ENCODE measurements at places on chromosomes 7 and 10.

DNA sequence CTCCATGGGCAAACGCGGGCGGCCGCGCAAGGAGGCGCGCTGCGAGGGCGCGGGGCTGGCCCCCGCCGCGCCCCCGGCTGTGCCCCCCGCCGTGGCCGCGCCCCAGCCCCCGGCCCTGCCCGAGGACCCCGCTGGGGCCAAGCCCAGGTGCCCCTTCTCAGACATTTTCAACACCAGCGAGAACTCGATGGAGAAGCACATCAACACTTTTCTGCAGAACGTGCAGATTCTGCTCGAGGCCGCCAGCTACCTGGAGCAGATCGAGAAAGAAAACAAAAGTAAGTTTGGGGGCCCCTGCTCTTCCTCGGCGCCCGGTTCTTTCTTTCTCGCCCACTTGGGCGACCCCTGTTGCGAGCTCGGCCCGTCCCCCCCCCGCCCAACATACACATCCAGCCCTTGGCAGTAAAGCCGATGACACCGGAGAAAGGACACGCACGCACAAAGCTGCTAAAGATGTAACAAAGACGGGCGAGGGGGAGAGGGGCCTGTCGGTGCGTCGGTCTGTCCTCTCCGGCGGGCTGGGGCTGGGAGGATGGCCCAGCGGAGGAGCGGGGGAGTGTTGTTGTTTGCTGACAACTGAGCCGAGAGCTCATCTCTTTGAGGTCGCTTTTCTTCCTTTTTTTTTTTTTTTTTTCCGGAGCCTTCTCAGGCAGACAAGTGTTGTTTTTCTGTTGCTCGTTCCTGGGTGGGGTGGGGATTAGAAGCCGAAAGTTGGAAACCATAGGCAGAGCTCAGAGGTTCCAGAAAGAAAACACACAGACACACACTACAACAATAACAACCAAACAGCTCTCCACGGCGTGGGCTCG, 604 bp downstream of the MXI1 start:
- DNase-seq: no peak

DNA sequence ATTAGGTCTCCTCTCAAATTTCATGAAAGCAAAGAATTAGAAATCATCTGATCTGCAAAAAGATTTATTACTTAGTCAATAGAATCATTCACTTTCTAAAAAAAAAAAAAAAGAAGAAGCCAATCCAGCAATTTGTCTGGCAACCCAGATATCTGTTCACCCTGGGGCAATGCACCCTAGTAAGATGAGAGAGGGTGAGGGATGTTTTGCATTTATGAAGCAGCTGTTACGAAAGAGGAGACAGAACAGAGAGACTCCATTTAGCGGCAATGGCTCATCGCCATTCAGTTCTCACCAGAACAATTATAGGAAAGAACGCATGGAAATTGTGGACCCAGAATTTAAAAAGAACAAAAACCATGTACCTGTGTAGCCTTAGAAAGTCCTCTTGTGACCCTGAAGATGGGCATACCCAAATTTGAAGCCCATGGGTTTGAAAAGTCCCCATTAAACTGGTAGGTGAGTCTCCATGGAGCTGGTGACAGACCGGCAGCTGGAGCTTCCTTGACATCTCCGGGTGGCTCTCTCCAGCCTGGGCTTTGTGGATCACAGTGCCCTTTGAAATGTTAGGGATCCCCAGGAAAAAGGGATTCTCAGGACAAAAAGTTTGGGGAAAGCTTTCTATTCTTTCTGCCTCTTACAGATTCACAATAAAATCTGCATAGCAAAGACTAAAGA, 45.5 kb upstream of the CCDC3 start:
- DNase-seq: no peak

DNA sequence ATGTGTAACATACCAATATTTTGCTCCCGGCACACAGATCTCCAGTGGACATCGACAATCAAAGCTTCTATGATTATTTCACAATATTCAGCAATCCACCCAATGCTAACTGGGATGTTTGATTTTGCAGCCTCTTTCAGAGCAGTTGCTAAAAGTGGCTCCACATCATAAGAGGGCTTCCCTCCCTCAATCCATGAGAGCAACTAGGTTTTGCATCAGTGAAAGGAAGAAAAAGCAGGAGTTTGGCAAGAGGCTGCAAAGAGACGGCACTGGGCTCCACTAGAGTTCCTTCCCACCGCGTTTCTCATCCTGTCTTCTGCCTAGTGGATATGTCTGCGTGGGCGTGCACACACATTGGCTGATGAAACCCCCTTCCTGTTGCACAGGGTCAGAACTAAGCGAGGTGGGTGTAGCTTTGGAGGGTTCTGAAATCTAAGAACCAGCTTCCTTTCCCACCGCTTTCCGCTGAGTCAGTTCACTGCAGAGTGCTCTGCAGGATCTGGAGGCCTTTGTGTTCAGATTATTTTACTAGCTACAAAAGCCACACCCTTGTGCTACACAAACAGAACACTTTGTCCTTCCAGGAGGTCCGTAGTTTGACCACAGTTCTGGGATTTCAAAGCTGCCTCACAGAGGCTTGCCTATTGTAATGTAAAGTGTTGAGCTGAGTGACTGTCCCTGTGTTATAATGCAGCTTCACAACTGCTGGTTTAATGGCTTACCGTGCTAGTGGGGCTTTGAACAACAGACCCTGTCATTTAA, 28.1 kb downstream of the ARL4A start:
- DNase-seq: peak; percentile 8

DNA sequence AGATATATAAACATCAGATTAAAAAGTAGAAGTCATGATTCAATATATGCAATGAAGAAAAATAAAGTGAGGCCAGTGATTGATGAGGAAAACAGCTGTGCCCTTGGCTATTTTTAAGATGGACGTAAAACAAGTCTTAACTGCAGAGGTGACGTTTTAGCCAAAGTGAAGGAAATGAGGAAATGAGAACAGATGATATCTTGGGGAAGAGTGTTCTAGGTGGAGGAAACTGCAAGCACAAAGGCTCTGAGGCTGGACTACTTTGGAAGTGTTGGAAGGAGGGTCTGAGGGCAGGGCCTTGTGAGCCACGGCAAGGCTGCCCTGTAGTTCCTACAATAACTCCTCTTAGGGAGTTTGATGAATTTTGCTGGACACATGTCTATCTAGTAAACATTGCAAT, 140.5 kb upstream of the AKR1E2 start:
- DNase-seq: no peak

- no peak for DNase-seq
These were observed 79.5 kb downstream of the RAB11FIP2 start for GRCh38 chr10:117967149-117967650.

GRCh38 chr10:21130108-21130507, 233.0 kb upstream of the NEBL start:
- no peak for DNase-seq

DNA sequence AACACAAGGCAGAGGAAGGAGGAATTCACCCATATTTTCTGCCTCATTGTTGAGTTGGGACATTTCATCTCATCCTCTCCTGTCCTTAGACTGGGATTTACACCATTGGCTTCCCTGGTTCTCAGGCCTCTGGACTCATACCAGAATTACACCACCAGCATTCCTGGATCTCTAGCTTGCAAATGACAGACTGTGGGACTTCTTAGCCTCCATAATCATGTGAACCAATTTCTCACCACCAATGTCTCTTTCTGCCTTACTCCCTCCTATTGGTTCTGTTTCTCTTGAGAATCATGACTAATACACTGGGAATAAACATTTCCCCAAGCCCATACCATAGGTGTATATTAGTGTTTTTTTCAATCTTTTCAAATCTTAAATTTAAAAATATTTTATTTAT, 2.9 kb upstream of the ZNF33A start:
- DNase-seq: no peak

GRCh38 chr7:83119494-83119893, 43.2 kb downstream of the PCLO start:
- DNase-seq: no peak

DNA sequence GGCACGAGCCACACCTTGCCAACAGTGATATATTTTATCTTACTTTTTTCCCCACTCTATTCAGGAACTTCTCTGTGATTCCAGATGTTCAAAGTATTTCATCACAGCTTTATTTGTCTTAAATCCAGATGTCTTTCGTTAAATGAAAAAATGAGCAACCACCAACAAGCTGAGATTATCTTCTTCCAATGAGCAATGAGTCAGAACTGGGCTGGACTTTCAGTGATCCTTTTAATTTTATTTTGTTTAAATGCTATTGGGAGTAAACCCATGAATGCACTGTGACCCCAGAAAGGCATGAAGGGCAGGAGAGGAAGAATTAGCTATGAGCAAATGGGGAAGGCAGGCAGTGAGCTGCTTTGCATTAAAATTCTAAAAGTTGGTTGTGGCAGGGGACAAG, 77.6 kb upstream of the IMMP2L start:
- DNase-seq: no peak

DNA sequence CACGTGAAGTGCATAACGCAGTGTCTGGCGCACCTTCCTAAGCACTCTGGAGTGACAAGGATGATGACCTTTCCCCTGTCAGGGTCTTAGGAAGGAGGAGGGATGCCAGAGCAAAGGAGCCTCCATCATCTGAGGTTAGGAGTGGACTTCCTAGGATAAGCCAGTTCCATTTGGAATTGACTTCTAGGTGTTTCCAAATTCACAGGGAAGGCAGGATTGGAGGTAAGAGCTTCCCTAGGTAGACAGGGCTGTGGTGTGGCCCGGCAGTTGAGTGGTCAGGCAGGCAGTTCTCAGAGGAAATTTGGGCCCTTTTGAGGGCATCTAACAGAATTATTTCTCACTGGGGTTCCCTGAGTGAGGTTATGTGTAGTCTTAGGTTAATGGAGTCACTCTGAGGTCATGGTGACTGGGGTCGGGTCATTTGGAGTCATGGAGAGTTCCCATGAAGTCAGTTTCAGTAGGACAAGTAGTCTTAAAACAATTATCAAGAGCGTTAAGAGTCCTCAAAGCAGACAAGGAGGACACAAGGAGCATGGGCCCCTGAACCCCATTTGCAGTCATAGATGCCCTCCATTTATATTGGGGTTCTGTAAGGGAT, 8.2 kb downstream of the PPIF start:
- DNase-seq: no peak

- DNase-seq: no peak
These were observed 418.9 kb downstream of the MDFIC start for GRCh38 chr7:115340828-115341227.

DNA sequence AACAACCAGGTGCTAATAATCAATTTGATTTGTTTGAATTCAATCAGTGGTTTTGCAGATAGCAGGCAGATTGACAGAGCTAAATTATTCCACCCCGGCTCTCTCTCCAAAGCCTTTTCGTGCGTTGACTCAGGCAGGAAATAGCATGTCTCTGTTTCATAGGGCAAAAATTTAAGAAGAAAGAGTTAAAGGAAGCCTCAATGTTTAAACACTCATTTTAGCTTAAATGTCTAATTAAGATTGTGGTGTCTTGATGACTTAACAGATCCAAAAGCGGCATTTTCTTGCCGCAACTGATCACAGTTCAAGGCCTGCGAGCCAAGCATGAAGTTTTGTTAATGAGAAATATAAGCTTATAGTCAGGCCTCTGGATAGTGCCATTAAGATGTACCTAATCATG, 1051.1 kb upstream of the AUTS2 start:
- no peak for DNase-seq

DNA sequence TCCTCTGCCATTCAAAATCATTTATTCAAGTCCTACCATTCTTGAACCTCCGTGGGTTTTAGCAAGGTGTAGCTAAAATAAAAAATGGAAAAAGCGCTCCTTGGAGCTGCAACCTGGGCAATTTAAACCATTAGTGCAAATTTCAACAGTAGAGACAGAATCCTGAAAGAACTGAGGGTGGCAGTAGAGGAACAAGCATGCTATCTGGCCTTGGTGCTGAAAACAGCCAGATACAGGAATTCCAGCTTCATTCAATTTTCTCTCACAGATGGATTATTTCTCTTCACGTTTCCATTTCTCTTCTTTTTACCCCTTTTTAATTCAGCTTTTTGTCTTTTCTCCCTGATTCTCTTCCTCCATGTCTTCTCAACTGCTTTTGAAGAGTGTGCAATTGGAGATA, 77.7 kb downstream of the OTUD1 start:
- no peak for DNase-seq

DNA sequence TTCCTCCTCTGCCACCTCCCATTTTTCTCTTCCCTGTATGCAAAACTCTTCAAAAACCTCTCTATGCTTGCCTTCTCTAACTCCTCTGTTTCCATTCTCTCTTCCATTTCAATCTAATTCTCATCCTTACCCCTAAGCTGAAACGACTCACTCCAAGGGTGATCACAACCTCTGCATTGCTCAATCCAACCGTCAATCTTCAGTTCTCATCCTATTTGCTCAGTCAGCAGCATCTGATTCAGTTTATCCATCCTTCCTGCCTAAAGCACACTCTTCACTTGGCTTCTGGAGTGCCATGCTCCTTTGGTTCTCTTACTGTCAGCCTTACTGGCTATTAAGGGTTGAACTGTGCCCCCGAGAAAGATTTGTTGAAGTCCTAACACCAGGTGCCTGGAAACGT, 163.5 kb upstream of the NEBL start:
- no peak for DNase-seq

- DNase-seq: no peak
These were observed 351.5 kb downstream of the TYW1 start for GRCh38 chr7:67348171-67348570.

DNA sequence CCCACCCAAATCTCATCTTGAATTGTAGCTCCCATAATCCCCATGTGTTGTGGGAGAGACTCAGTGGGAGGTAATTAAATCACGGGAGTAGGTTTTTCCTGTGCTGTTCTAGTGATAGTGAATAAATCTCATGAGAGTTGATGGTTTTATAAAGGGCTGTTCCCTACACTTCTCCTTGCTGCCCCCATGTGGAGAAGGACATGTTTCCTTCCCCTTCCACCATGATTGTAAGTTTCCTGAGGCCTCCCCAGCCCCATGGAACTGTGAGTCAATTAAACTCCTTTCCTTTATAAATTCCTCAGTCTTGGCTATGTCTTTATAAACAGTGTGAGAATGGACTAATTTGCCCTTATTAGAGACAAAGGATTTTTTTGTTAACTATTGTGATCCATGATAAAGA, 48.5 kb upstream of the MKX start:
- no peak for DNase-seq
